ENCODE measurements at places on chromosomes 2 and 18.

GRCh38 chr2:673016-673415 is 4.2 kb downstream of the TMEM18 start:
- DNase-seq = no peak

GRCh38 chr2:193581807-193582206 is 1387.1 kb upstream of the TMEFF2 start:
- DNase-seq = no peak

GRCh38 chr2:146451972-146452371 is 1392.9 kb upstream of the ACVR2A start:
- no peak for DNase-seq

GRCh38 chr2:6653281-6653750 is 212.4 kb downstream of the CMPK2 start:
- DNase-seq = peak; percentile 42

GRCh38 chr18:47619771-47620448 is 310.5 kb downstream of the SMAD2 start:
- no peak for DNase-seq

GRCh38 chr18:61669320-61669719 is 223.5 kb downstream of the RNF152 start:
- peak; percentile 17 for DNase-seq

- DNase-seq = no peak
Measured at GRCh38 chr2:170917219-170917913, 11.7 kb upstream of the GORASP2 start.

DNA sequence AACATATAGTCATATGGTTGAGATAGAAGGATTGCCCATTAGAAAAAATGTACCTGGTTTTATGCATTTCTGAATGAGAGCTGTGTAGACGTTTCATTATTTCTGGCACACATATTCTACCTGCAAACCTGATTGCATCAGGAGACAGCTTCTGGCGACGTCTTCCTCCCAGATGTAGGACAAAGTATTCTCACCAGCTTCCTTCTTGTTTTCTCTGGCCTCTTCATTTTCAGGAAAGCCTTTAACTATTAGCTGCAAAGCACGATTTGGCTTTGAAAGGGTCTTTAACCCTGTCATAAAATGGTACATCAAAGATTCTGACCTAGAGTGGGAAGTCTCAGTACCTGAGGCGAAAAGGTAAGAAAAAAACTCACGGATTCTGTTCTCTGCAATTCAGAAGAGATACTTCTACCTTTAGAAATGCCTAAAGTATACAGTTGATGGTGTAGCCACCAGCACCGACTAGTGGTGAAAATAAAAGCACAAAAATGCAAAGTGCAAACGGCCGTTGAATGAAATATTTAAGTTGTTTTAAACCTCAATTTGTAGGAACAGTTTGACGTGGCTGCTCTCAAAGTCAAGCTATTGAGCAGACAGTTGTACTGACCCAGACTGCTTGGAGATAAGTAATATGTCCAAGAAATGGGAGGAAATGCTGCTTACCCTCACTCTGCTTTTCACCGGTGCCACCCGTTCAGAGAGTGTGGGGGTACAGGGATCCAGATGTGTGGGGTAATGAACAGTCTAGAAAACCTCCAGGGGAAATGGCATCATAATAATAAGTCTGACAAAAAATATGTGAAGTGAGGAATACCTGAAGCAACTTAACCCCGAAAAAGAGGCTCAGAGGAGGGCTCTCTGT is 20.2 kb downstream of the IL18RAP start:
- peak; percentile 24 for DNase-seq

GRCh38 chr18:44759925-44760342 is 79.2 kb downstream of the SETBP1 start:
- DNase-seq = no peak

DNA sequence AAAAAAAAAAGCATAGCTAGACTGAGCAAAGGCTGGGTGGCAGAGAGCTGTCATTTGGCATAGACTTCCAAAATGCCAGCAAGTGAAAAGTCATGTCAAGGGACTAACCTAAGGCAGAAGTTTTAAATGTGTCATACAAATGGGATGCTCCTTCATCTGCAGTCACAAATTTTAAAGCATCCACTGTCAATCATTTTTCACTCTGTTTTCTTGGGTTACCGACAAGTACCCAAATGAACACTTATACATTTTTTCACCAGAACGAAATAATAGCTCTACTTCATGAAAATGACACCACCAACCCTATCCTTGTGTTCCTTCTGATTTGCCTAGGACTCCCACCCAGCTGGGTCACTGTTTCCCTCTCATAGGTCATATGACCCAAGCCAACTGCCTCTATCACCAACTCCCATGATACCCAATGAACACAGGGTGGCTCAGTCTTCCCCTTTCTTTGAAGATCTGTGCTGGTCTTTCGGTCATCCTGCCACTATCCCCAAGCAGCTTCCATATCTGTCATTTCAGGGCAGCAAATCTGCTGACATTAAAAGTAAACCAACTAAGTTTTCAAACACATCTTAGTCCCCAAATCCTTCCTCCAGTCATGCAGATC is 21.5 kb downstream of the KLF7 start:
- no peak for DNase-seq

- DNase-seq = peak; percentile 84
Measured at GRCh38 chr18:77071711-77072292, 60.8 kb downstream of the MBP start.

DNA sequence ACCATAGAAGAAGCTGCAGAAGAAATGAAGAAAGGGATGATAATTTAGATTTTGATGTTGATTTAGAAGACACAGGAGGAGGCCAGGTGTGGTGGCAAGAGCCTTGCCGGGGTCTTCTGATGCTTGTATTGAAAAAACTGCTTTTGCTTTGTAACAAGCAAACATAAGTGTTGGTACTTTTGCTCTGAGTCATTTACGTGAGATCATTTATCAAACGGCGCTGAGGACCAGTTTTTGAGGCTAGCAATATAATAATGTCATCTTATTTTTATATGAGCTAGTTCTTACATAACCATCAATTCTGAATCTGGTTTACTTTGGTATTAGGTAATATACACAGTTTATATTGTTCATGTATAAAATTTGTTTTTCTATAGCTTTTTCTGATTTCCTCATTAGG is 30.6 kb downstream of the SPTBN1 start:
- DNase-seq = no peak

GRCh38 chr18:24014986-24015638 is 558 bp downstream of the TTC39C start:
- DNase-seq = peak; percentile 82

DNA sequence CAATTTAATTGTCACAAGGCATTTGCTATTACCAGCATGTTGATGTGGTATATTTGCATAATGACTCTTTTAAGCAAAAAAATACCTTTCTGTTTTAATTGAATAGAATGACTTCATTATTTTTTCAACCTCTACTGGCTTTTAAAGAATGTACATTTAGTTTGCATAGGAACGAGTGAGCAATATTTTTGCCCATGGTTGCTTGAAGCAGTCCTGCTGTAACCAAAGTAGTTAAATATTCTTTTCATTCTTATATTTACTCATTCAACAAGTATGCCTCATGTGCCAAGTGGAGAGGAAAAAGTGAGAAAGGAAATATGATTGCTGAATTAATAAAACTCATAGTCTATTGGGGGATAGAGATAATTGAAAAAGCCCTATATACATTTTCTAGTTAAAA is 184.7 kb downstream of the DSEL start:
- DNase-seq = no peak

DNA sequence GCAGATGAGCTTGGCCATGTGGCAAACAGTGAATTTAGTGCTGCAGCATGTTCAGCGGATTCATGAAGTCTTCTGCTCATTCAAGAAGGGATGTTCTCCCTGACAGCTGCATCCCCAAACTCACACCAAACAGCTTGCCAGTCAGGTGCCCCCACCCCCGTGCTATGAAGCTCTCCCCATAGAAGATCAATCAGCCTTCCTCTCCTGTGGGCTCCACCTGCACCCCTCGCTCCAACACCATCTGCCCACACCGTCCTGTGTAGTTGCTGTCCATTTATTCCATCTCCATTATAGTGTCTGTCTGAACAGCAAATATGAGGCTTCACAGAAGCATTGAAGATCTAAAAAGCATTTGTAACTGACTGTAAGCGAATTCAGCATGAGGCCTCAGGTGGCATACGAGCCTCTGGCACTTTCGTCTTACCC is 218.9 kb downstream of the BCL2 start:
- no peak for DNase-seq

- DNase-seq = no peak
Measured at GRCh38 chr2:156229724-156230362, 102.7 kb downstream of the NR4A2 start.

DNA sequence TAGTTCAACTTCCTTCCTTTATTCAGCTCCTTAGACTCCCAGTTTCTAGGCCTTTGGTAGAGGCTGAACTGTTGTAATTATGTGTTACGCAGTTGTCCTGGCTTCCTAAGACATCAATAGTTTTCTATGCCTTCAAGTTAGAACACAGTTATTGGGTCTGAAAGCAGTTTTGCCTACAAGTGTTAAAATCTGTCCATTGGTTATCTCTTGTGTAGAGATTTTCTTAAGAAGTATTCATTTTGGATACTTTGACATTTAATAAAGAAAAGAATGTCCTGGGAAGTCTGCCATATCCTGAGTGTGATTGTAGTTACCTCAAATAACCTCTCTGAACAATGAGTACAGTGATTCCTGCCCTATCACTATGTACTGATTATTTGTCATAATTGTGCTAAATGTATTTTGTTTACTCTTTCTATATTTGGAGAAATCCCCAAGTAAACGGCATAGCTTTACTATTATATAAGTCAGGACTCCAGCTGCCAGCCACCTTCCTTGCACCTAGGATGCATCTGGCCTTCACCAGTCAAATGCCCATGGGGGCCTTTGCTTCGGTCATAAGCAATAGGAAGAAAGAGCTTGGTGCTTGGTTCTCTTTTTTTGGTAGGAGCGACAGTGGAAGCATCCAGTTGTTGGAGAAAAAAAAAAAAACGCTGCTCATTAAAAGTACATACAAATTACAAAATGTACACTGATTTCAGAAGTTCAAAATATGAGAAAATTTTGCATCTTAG is 449.5 kb upstream of the PKDCC start:
- peak; percentile 33 for DNase-seq

GRCh38 chr2:173872714-173873113 is 92.5 kb downstream of the SP3 start:
- no peak for DNase-seq

- DNase-seq = no peak
Measured at GRCh38 chr2:151977631-151978030, 121.2 kb downstream of the CACNB4 start.

DNA sequence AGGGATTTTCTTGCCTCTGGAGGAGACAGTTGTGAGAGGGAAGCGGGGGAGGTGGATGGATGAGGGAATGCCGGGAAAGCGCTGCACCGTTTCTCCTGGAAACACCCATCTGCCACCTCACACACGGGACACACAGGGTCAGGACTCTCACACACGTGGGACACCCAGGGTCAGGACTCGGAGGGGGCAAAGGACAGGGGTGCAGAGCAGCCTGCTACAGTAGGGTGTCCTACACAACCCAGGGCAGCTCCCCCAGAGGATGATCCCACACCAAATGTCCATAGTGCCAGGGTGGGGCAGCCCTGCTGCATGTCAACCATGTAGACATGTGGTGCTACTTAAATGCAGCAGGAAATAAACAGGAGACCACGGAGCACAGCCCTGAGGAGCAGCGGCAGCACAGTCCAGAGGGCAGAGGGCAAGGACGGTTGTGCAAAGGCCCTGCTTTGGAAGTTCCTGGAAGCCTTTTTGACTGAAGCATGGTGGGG is 5.1 kb downstream of the RAMP1 start:
- no peak for DNase-seq

DNA sequence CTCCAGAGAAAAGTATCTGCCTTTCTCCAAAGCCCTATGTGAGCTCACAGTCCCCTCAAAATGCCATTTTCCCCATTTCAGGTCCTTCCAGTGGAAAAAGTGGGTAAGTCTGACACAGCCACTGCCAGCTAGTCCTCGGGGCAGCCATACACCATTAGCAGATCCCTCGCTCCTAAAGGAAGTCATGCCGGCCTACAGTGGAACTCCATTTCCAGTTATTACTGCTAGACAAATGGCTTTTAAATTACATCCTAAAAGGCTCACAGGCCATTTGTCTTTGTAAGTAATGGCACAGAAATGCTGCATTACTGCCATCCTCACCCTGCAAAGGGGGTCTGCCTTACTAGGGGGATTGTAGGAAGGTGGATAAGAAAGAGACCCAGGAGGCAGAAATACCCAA is 259.4 kb upstream of the SIX2 start:
- no peak for DNase-seq

DNA sequence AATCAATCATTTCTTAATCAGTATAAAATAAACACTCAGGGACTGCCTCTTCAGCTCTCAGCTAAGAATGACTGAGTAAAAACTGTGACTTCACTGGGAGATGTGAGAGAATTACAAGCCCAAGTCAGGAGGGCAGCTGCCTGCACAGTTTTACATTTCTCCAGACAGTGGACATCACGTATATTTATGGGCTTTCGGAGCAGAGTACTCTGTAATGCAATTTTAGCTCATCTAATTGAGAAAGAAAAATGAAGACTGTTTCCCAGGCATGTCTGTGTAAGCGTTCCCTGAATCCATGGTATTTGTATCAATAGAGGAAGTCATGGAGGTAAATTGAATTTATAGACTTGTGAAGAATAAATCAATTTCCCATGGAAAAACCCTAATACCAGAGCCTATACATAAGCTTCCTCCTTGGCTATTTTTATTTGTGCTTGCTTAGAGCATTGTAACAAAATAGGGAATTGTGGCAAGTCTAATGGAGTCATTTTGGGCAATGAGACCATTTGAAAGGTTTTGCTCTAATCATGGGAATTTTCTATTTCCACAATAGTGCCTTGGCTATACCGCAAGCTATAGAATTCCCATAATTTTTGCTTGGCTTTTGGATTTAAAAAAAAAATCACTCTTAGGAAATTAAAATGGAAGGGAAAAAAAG is 87.2 kb downstream of the SLC5A7 start:
- no peak for DNase-seq

GRCh38 chr18:58682429-58683069 is 11.3 kb downstream of the MALT1 start:
- DNase-seq = peak; percentile 92

DNA sequence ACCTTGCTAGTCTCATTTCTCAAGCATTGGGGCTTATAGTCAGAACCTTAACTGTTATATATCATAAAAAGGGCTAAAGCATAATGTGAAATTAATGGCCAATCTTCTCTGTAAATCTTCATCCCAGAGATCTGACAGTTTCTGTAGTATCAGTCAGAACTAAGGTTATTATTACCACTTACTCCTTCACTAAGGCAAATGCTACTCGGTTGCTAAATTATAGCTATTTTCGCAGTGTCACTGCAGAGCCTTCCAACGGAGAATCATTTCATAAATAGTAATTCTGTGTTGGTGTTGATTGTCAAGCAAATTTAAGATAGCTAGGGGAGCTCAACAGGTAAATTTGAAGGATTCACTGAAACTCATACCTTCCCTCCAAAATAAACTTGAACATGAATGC is 258.0 kb downstream of the METTL4 start:
- no peak for DNase-seq

- no peak for DNase-seq
Measured at GRCh38 chr18:42509750-42510415, 554.8 kb downstream of the PIK3C3 start.

DNA sequence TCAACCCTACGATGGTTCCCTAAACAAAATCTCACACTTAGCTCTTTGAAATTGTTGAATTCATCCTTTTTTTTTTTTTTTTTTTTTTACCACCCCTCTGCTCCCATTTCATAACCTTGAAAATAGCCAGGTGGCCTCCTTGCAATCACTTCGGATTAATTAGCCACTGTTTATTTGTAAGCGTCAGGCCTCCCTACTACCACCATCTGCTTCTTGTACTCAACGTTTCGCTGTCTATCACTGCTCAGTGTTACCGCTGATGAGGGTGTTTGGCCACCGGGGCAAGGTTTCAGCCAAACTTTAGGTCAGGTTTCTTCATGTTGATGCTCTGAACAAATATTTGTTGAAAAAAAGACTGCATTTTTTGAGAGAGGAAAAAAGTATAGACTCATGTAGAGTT is 183.2 kb downstream of the EPHA4 start:
- DNase-seq = no peak

All from fibroblast of skin of abdomen (primary cell).